Small intestine (tissue), 16 donors: ENCODE measurements at places on chromosomes 7 and 10. TPM values are rescaled to one million over a fixed set of nuclear protein-coding genes. Genes with fewer than 3 reads are reported as not detected.

OPN4 gene
- not detected for polyA plus RNA-seq

RARRES2 gene
- polyA plus RNA-seq, result 34.9 TPM

MPP7 gene
- polyA plus RNA-seq, result 14.6 TPM

OR13A1 gene
- 0.12 TPM for polyA plus RNA-seq

HOXA11 gene
- polyA plus RNA-seq, result not detected

AKR1C8 gene
- polyA plus RNA-seq, result not detected
